Left ventricle myocardium inferior (tissue), 1 donor: ENCODE measurements at places on chromosomes 2 and 18.

- no peak for DNase-seq
Observed at GRCh38 chr2:161230959-161231358, 70.7 kb downstream of the TANK start.

- peak; percentile 57 for DNase-seq
Observed at GRCh38 chr18:6561420-6561861, 146.7 kb upstream of the L3MBTL4 start.

DNA sequence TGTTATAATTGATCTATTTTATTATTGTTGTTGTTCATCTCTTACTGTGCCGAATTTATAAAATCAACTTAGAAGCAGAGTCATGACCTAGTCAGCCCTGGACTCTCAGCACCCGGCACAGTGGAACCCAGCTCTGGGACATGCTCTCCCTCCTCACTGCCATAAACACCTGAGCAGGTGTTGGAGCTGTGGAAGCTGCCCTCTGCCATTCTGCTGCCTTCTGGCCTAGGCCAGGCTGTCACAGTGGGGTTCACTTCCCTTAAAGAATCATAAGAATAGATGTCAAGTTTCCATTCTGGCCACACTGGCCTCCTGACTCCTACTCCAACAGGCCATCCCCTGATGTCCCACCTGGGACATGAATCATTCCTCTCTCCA lies 192.2 kb downstream of the ZFP36L2 start:
- no peak for DNase-seq

DNA sequence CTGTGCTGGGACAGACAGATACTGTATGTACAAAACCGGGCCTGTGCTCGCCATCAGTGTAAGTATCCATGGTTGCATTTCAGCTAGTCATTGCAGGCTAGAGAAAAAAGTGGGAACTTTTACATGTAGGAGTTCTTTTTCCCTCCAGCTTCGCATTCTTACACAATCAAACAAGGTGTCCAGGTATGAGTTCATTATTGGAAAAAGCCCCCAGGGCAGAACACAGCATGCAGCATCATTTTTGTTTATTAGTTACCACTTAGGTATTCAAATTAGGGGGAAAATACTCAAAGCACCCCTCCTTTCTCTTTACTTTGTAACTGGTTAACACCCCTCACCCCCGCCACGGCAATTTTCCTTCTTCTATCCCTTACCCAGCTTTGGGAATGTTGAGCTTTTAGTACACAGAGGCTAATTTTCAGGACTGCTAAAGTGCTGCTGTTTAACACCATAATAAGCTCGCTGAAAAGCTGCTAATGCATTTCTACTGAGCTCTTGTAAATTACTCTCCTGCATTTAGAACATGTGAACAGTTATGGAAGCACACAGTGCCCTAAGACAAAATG lies 13.6 kb downstream of the UPP2 start:
- no peak for DNase-seq

- no peak for DNase-seq
Observed at GRCh38 chr2:101405351-101405899, 18.1 kb upstream of the CREG2 start.

DNA sequence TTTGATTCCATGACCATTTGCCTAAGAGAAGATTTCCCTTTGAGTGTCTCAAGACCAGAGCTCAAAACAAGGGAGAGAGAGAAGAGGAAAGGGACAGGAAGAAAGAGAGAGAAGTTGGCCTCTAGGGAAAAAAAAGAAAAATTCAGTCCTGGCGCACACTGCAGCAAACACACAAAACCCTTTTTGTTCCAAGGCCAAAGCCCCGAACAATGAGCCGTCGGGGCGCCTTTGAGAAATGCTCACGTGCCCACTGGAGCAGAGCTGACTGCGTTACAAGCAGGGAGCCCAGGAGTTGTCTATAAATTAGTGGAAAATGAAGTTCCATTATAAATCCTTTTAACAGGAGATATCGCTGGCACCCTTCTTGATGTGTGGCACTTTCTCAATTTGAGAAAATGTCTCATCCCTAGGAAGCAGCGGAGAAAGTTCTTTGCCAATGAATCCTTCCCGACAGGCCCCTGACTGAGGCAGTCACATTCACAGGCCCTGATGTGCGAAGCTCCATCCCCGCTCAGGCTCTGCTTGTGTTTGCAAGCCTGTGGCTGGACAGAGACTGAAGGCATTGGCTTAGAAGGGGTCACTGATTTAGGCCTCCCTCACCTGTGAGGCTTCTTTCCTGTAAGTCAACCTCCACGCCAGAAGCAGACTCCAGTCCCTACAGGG lies 32.1 kb upstream of the NCKAP5 start:
- no peak for DNase-seq

- DNase-seq: no peak
Observed at GRCh38 chr2:145572238-145572637, 1052.3 kb upstream of the ZEB2 start.

GRCh38 chr2:67006373-67006960 lies 390.7 kb upstream of the ETAA1 start:
- no peak for DNase-seq

DNA sequence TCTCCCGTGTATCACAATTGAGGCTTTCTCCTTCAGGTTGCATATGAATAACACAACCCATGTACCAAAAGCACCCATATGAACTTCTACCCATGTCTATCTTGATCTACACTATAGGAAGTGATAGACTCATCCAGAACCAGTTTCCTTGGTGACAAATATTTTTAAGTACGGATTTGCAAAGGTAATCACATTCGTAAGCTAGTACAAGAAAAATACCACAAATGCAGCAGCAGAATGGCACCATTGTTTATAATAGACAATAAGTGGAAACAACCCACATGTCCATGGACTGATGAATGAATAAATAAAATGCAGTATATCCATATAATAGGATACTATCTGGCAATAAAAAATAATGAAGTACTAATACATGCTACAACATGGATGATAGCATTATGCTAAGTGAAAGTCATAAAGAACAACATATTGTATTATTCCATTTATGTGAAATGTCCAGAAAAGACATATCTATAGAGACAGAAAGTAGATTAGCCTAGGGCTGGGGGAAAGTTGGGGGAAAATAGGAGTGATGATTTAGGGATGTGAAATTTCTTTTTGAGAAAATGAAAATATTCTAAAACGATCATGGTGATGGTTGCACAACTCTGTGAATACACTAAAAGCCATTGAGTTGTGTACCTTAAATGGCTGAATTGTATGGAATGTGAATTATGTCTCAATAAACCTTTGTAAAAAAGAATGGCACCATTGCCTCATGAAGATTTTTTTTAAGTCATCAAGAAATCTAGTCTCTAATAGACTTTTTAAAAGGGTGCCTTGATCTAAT lies 3.4 kb upstream of the CCDC88A start:
- DNase-seq: no peak

DNA sequence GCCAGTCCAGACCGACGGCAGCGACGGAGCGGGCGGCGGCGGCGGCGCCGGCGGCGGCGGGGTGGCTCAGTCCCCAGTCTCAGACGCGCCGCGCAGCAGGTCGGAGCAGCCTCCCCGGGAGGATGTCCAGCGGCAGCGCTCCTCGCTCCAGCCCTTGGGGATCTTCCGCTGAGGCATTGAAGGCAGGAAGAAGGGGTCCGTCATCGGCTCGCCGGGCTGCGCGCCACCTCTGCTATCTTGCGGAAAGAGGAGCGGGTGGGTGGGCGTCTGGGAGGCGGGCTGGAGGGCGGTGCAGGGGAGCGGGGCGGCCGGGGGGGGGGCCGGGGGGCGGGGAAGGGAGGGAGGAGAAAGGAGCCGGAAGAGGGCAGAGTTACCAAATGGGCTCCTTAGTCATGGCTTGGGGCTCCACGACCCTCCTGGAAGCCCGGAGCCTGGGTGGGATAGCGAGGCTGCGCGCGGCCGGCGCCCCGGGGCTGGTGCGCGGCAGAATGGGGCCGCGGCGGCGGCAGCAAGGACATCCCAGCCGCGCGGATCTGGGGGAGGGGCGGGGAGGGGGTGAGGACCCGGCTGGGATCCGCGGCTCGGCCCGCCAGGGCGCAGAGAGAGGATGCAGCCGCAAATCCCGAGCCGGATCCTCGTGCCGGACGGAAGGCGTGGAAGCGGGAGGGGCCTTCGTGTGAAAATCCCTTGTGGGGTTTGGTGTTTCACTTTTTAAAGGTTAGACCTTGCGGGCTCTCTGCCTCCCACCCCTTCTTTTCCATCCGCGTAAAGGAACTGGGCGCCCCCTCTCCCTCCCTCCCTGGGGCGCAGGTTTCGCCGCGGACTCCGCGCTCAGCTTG lies at the start of gene NETO1:
Gene NETO1 (minus strand): TSS at position 242 of the 839 bp plus-strand sequence. CDS start 696 bp downstream, outside the sequence.
- no peak for DNase-seq

- DNase-seq: no peak
Observed at GRCh38 chr2:122101319-122101718, 345.9 kb downstream of the TSN start.

DNA sequence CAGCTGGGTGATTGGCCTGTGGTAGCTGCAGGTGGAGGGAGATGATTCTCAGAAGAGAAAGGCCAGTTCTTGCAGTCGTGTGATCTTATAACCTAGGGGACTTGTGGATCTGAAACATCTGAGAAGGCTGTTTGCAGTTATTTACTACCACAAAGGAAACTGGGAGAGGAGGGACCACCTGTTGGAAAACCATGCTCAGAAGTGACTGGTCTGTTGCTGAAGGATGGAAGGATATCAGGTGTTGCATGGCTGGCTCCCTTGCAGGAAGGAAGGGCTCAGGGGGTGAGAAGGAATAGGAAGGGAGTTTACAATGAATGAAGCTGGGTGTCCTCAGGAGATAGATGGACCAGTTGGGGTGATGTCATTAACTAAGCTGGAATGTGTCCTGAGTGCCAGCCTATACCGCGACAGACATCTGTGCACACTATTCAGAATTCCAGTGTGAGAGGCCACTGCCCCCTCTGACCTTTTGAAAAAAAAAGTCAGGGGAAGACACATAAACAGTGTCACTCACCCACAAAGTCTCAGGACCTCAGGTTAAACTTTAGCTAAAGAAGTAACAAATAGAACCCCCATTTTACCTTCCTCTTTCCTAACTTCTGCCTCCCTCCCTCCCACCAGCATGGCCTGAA lies 17.5 kb downstream of the IGFBP2 start:
- no peak for DNase-seq

GRCh38 chr2:24024018-24024417 lies 14.1 kb downstream of the MFSD2B start:
- no peak for DNase-seq

DNA sequence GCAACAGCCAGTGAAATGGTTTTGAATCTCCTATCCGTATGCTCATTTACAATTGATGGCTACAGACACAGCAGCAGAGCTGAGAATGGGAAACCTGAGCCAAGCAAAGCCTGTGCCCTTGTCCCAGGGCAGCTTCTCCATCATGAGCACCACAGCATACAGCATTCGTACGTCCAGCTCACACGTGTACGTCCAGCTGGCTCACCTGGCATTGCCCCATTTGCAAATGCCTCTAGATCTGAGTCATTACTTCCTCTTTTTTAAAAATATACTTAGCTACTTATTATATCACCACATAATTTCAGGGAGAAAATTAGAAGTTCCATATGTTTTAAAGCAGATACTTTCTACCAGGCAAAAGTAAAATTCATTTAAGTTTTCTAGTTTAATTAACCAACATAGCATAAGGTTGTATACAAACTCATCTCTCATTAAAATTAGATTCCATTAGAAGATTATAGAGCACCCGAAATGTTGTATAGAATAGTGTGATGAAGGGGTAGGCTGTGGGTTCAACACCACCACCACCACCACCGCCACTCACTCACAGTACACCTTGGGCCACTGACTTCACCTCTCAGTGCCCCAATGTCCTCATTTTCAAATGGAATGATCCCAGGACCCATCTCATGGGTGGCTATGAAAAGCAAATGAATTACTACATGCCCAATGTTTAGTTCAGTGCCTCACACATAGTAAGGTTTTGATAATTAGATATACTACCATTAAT lies 31.4 kb upstream of the TMEM177 start:
- no peak for DNase-seq

GRCh38 chr2:202186641-202187202 lies 51.7 kb downstream of the SUMO1 start:
- no peak for DNase-seq

DNA sequence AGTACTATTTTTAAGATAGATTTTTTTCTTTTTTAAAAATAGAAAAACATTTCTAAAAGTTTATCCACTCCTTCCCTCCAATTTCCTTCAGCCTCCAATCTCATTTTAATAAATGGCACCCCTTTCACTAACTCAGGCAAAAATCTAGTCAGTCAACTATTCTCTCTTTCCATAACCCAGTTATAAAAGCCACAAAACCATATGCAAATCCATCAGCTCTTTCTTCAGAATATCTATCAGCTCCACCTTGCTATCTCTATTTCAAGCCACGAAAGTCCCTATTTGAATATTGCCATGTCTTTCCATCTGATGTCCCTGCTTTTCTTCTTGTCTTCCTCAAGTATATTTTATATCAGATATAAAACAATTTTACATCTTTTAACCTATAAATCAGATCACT lies 397.1 kb downstream of the ERBB4 start:
- DNase-seq: no peak

DNA sequence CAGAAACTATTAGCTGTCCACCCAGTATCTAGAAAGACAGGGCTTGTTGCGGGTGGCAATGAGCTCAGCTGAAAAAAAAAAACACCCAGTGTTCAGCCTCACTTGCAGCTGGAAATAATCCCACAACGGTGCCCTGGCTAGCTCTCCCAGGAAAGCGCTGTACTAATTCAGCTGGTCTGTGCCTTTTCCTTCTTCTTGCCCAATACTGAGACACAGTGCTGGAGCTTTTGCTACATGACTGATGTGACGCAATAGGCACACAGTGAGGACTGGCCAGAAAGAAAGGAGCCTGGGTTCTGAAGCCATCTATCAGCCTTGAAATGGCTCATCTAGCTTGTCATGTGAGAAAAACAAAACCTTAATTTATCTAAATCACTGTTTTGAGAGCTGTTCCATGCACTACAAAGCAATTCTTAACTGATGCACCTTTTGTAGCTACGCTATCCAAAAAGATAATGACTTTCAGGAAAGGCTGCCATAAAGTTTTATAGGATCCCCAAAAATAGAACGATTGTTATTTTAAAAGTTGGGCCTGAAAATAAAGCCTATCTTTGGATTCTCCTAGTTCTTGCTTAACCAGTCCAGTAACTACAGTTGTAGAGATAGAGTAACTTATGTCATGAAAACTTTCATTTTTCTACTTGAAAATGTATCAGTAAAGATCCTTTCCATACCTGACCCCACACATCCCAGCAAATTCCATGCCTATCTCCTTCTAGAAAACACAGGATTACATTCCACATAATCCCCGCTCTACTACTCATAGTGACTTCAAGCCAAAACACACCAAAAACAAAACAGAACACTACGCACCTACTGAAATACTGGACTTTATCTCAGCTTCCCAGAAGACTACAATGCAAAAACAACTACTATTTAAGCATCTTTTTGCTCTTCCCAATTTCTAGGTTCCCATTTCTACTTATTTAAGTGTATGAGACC lies 15.9 kb downstream of the KIDINS220 start:
- DNase-seq: peak; percentile 41

DNA sequence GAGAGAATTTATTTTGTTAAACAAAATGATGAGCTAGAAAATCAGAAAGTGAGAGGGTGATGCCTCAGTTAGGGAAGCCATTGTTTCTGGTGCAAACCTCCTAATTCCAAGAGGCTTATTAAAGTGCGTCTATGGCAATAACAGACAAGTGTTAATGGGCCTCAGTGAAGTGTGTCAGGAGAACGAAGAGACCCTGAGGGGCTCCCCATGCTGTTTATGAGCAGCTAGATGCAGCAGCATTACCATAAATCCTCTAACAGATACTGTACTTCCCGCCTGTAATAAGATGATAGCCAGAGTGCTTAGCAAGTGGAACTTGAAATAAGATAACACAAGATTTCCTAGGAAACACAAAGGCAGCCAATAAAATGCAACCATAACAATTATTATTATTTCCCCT lies 157.4 kb downstream of the MYT1L start:
- no peak for DNase-seq
